Left colon (tissue), 2 donors: ENCODE measurements at places on chromosomes 5 and 9. TPM values are rescaled to one million over a fixed set of nuclear protein-coding genes. Genes with fewer than 3 reads are reported as not detected.

The SHROOM1 gene
- 53.4 TPM for total RNA-seq

The SKIC3 gene
- 50.3 TPM for total RNA-seq

The NKD2 gene
- 1.6 TPM for total RNA-seq

The MYOT gene
- 2.9 TPM for total RNA-seq

The RASEF gene
- total RNA-seq, result 54.6 TPM

The VAV2 gene
- total RNA-seq, result 43.2 TPM

The TOR1B gene
- 50.7 TPM for total RNA-seq

The IFNA21 gene
- total RNA-seq, result not detected

The ORM1 gene
- not detected for total RNA-seq

The FOXD4L5 gene
- 0.31 TPM for total RNA-seq

The BARHL1 gene
- not detected for total RNA-seq

The LCN15 gene
- 15.9 TPM for total RNA-seq

The SPATA31A3 gene
- total RNA-seq, result not detected

The FGFR4 gene
- total RNA-seq, result 56.1 TPM

The TTF1 gene
- 8.2 TPM for total RNA-seq

The ARHGEF28 gene
- total RNA-seq, result 9.5 TPM

The CATSPER3 gene
- total RNA-seq, result 1.1 TPM

The EPB41L4B gene
- total RNA-seq, result 150 TPM

The CTXN3 gene
- not detected for total RNA-seq

The WWC1 gene
- 38.3 TPM for total RNA-seq

The CSF1R gene
- total RNA-seq, result 6.9 TPM

The LNPEP gene
- 32.2 TPM for total RNA-seq

The GABRA6 gene
- not detected for total RNA-seq

The HIGD2A gene
- 226 TPM for total RNA-seq

The NME5 gene
- total RNA-seq, result 0.75 TPM

The NR5A1 gene
- total RNA-seq, result not detected

The SETD9 gene
- 17.1 TPM for total RNA-seq

The TPPP gene
- 3.9 TPM for total RNA-seq

The GLDC gene
- 2.2 TPM for total RNA-seq

The CARTPT gene
- total RNA-seq, result not detected

The IL5 gene
- not detected for total RNA-seq

The PPP3R2 gene
- total RNA-seq, result 0.12 TPM

The IFNK gene
- total RNA-seq, result not detected

The SLC23A1 gene
- 5.9 TPM for total RNA-seq

The CAVIN4 gene
- 0.22 TPM for total RNA-seq

The ENTPD8 gene
- total RNA-seq, result 120 TPM
